ENCODE measurements at places on chromosomes 6 and 20.

GRCh38 chr6:104227508-104227907, 632.2 kb downstream of the HACE1 start:
- no peak for DNase-seq

DNA sequence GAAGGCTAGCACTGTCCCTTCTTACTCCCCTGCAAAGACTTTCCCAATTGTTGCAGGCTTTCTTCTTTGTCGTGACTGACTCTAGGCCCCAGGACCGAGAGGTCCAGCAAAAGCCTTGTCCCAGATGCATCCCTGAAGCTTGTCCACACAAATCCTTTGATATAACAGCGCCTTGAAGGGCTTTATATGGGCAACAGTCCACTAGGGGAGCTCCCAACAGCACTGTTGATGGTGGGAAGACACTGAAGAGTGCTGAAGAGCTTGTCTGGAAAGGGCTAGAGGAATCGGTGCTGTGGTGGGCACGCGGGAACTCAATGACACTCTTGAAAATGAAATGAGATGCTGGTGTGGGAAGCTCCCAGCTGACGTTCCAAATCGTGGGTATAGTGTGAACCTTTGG, 316.1 kb upstream of the CDH4 start:
- no peak for DNase-seq

GRCh38 chr6:11467364-11467763, 70.2 kb upstream of the TMEM170B start:
- DNase-seq, result no peak

- DNase-seq, result no peak
Observed at GRCh38 chr20:19096843-19097242, 115.6 kb upstream of the SLC24A3 start.

DNA sequence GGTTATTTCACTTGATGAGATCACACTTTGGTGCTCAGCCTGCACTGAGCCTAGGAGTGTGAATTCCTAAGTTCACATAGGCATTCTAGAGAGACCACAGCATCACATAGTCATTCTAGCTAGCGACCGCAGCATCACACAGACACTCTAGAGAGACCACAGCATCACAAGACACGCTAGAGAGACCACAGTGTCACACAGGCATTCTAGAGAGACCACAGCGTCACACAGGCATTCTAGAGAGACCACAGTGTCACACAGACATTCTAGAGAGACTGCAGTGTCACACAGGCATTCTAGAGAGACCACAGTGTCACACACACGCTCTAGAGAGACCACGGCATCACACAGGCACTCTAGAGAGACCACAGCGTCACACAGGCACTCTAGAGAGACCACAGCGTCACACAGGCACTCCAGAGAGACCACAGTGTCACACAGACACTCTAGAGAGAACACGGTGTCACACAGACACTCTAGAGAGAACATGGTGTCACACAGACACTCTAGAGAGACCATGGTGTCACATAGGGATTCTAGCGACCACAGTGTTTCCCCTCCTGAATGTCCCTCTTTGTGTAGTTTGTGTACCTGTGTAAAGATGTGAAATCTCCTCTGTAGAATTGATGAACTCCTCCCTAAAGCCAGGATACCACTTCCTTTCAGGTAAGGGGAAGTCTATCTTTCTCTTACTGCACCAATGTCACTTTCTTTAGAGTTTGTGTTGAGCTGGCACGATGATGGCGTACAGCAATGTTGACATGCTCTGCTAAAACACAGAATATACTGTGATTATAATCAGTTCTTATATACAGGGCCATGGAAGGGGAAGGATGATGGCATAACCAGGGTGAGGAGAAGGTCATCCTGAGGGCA, 169.4 kb downstream of the ZDHHC14 start:
- DNase-seq, result no peak

DNA sequence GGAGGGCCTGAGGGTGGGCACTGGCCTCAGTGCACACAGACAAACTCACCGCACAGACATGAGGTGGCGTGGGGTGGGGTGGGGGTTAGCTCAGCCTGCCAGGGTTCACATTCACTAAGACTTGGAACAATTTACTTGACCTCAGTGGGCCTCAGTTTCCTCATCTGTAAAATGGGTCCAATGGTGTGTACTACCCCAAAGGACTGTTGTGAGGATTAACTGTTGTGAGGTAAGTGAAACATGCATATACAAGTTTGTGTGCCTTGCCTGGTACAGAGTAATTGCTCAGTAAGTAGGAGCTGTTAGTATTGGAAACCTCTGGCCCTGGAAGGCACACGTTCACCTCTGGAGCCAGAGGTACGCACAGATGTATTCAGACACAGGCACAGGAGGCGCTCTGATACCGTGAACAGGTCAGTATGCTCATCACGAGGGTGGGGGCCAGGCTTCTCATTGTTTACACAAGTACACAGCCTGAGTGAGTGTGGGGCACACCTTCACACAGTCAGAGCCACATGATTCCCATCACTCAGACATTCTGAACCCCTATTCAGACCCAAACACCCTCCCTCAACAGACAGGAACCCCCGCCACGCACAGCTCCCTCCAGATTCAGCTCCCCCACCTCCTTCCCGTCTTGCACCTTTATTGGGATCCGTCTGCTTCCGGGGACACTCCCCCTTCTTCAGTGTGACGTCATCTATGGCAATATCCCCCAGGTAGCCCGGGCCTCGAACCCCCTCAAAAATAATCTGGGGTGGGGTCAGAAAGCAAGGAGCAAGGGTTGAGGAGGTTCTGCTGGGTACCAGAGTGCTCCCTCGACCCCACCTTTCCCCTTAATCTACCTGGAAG, 59.9 kb downstream of the MDGA1 start:
- DNase-seq, result no peak

DNA sequence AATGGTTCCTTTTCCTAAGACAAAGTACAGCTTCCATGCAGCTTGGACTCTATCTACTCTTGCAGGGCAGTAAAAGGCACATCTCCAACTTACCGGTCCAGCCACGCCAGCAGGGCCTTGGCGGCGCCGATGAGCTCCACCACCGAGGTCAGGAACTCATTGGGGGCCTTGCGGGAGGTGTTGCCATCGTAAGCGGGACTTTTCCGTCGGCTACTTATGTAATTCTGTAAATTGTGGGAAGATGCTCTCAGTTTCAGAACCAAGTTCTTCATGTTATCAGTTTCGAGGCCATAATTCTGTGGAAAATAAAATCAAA, 68.5 kb downstream of the CNKSR3 start:
- no peak for DNase-seq

DNA sequence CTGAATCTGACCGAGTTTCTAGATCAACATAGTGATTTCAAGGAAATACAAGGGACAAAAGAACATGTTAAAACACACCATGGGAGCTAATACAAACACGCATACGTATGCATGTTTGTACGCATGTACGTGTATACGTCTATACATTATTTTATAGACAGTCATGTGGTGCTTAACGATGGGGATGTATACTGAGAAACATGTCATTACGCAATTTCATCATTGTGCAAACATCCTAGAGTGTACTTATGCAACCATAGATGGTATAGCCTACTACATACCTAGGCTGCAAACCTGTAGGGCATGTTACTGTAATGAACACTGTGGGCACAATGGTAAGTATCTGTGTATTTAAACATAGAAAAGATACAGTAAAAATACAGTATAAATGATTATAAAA, 25.0 kb upstream of the NELFCD start:
- no peak for DNase-seq

GRCh38 chr20:13638162-13638495, 603 bp downstream of the TASP1 start:
- DNase-seq, result no peak

DNA sequence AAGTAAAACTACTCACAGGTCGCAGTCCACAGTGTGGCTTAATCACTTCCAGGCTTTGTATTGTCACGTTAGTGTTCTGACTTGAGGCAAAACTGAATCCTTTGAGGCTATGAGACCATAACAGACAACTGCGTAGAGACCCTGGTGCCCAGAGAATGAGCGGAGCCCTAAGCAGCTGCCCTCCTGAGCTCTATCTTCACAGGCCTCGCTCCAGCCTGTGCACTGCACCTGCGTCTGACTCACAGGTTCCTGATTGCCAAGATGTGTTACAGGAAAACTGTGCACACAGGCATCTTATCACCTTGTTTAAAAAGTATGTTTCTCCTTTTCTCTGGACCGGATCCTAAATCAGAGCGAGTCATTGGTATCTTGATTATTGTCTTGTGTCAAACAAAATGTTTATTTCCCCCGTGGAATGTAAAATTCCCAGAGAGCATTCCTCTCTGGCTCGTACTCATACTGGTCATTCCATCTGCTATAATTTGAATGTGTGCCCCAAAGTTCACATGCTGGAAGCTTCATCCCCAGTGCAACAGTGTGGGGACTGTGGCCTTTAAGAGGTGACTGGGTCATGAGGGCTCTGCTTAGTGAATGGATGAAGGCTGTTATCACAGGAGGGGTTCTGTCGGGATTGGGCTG, 25.7 kb downstream of the PRR18 start:
- DNase-seq, result no peak

DNA sequence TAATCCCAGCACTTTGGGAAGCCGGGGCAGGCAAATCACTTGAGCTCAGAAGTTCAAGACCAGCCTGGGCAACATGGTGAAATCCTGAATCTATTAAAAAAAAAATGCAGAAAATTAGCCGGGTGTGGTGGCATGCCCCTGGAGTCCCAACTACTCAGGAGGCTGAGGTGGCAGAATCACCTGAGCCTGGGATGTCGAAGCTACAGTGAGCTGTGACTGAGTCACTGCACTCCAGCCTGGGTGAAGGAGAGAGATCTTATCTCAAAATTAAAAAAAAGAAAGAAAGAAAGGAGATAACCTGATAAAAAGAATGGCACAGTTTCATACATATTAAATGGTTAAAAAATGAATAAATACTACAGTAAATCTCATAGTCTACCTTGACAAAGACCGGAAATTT, 123.6 kb upstream of the TNFAIP3 start:
- no peak for DNase-seq

GRCh38 chr6:145814035-145814500, 527 bp downstream of the FBXO30 start:
- DNase-seq, result peak; percentile 2

- DNase-seq, result no peak
Observed at GRCh38 chr20:2320813-2321658, 25.2 kb downstream of the TGM3 start.

DNA sequence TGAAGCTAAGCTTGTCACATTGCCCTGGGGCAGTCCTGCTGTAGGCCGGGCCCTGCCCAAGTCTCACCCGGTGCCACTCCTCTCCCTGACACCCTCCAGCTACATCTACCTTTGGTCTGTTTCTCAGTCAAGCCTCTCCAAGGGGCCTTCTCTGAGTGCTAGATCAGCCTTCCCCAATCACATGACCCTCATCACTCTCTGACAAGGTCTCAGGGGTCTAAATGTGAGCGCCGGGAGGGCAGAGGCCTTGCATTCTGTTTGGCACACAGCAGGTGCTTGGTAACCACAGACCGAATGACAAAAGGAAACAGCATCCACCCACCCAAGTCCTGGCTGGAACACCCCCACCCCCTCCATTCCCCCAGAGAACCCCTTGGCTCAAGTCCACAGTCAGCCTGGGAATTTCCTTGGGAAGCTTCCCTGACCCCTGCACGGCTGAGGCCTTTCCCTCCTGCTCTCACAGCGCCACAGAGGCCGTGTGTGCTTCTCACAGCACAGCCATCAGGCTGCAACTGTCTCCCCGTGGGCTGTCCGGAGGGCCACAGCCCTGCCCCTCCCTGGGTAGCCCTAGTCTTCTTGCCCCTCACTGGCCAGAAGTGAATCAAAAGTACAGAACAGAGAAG, 32.9 kb downstream of the PKIG start:
- DNase-seq, result no peak

- no peak for DNase-seq
Observed at GRCh38 chr6:167506443-167507301, 181.8 kb downstream of the TTLL2 start.

DNA sequence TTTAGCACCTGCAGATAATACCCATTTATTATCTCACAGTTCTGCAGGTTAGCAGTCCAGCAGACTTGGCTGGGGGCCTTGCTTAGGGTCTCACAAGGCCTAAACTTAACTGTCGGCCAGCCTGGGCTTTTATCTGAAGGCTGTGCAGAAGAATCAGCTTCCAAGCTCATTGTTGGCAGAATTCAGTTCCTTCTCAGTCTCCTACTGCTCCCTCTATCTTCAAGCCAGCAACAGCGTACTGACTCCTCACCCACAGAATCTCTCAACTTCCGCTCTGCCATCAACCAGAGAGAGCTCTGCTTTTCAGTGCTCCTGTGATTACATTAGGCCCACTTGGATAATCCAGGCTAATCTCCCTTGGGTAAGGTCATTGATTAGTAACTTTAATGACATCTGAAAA, 30.2 kb upstream of the NHSL1 start:
- no peak for DNase-seq

DNA sequence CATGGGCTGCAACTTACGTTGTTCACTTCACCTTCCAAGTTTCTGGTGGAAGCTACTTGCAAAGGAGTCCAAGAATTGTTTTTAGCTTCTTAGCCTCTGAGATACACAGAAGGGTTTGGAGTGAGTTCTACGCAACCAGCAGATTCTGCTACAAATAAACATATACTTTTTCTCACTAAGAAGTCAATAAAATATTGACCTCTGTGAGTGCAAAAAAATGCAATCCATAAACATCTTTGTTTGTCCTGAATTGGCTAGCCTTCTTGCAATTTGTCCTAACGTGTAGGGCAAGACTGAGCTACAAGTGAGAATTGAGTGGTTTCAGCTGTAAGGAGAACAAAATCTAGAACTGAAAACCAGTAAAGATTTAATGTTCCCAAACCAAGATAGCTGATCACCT, 26.2 kb upstream of the E2F3 start:
- DNase-seq, result no peak

DNA sequence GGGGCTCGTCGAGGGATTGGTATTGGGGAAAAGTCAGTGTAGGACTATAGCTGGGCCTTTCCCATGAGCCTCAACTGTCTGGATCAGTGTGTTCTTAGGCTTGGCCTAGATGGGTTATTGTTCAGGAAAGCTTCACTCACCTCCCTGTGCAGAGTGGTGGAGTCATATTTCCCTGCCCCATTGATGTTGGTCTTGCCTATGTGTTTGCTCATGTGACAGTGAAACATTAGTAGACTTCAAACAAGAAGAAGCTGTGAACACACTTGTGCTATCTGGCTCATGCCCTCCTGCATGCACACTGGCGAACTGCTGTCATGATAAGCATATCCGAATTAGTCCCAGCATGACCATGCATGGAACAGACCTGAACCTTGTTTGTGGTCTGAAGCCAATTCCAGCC, 171.1 kb downstream of the DHX35 start:
- no peak for DNase-seq

DNA sequence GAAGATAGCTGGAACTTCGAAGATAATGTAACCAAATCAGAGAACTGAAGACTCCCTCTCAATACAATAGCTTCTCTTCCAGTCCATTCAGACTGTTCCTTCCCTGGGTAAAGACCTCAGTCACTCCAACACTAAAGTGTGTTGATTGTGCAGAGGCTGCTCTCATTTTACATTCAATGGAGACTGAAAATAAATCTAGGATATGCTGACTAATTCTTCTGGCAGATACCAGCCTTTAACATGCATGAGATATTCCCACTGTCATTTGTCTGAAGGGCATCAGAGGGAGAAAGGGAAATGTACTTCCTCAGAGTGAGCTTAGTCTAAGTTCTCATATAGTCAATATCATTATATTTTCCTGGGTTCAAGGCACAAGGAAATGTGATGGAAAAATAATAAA, 166.4 kb upstream of the IRAK1BP1 start:
- DNase-seq, result no peak

Data from activated naive CD4-positive, alpha-beta T cell (primary cell).